NCI-H2171 (cell line): ENCODE measurements at places on chromosomes 16 and 17.

- no peak for DNase-seq
Observed at GRCh38 chr16:15950869-15951268, 1.5 kb downstream of the ABCC1 start.

DNA sequence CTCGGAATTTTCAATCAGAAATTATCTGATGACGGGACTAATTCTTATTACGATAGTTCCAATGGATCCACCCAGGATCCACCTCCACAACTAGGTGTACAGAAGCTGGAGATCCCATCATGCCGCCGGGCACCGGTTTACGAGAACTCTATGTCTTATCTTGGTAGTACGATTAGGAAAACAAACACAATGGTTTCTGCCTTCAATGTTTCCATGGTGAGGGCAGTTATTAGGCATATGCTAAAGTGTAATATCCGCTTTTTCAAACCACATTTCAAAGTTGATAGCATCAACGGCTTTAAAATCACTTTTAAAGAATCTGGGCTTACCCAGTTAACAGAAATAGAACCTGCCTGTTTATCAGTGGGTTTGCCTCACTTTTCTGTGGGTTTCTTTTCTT lies 705.7 kb downstream of the MAF start:
- DNase-seq: no peak

DNA sequence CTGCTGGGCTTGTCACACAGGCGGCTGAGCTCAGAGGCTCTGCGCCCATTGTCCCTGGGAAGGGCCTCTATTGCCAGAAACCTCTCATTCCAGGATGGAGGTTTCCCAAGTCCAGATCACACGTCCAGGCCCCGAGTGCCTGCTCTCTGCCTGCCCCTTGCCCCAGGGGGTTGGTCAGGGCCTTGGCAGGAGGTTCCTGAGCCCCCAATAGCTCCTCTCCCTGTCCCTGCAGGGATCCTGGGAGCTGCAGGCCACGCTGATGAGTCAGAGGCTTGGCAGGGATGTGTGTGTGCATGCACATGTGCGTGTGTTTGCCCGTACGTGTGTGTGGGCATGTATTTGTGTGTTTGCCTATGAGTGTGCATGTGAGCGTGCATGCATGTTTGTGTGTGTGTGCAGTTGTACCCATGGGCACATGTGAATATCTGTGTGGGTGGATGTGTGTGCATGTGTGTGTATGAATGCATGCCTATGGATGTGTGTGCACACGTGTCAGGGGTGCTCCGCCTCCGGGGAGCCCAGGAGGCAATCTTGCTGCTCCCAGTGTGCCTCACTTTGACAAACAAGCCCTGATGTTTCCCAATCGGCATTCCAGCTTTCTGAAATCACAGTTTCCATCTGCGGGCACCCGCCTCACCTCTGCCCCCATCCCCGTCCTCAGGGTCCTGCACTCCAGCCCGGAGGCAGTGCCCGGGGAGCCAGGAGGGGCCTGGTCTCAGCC lies 98.4 kb upstream of the GSE1 start:
- DNase-seq: no peak

DNA sequence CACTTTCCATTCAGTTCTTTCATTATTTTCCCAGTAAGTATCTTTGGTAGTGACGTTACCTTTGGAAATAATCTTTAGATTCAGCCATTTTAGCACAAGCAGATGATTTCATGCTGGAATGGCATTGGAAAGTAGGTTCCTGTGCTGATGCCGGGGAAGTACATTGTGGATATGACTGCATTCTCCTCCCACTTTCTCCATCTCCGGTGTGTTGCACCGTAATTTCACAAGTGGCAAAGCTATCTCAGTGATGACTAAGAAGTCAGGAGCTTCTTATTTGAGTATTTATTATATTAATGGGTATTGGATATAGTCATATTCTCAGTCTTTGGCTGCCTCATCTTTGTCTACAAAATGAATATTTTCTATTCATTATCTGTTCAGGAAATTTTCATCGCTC lies 69.8 kb downstream of the MRTFB start:
- no peak for DNase-seq

DNA sequence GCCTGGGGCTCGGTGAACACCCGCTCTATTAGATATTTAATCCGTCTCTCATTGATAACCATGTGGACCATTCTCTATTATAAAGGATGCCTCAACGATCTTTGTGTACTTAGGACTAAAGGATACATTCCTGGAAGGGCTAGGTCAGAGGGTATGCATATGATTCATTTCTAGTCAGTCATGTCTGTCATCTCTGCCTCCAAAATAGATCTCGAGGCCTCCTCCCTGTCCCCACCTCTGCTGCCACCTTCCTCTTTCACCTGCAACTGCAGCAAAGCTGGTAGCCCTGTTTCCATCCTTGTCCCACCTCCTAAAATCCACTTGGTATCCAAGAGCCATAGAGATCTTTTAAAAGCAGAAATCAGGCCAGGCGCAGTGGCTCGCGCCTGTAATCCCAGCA lies 121.5 kb downstream of the KATNIP start:
- no peak for DNase-seq

DNA sequence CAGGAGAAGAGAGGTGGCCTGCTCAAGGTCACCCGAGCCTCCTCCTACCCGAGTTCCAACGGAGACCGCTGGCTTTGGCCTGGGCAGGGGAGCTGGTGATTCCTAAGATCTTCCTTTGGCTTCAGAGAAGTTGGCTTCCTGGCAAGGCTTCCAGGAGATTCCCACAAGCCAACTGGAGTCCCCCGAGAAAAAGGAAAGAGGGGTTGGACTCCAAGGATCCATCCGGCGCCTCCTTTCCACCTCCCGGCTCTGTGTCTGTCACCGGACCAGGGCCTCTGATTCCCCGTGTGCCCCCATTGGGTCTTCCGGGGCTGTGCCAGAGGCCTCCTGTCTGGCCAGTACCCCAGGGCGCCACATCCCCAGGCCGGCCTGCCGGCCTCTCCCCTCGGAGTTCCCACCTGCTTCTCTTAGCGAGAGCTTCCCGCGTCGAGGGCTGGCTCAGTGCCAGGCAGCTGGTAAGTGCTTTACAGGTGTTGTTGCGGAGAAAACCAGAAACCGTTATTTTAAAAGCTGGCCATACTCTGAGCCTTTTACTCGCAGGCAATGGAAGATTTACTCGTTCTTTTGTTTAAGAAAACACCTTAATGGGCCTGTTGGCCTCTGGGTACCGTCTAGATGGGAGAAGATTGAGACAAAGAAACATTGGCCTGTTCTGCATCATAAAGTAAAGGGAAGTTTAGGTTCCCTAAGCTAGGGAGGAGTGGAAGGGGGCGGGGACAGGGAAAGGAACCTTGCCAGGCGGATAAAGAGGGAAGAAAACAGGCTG lies 258.4 kb upstream of the SDK2 start:
- peak; percentile 35 for DNase-seq

DNA sequence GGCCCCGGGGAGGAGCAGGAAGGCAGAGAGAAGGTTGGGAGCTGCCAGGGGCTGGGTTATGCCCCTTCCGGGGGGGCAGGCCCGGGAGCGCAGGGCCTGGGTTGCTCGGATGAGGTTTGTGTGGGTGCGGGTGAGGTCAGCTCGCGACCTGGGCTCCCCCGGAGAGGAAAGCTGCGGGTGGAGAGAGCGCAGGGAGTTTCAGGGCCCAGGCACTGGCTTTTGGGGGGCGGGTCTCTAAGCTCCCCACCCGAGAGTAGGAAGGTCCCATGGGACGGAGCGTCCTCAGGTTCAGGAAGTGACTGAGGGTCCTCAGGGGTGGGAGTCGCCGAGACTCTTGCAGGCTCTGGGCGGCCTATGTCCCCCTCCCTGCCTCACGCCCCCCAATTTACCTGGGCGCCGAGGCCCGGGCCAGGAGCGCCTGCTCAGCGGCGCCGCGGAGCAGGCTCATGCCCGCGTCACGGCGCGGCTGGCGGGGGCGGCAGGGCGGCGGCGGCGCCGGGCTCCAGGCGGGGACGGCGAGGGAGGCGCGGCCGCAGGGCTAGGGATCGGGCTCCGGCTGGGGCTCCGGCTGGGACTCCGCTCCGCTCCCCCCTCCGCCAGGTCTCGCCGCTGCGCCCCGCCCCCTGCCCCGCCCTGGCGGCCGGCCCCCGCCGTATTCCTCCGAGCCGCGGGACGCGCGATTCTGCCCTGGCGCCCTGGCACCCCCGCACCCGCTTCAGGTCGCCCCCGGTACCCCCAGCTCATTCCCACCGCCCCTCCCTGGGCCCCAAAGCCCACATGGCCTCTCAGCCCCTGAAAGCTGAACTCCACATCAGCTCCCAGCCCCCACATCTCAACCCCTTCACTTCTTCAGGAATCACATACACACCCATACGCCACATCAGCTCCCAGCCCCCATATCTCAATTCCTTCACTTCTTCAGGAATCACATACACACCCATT lies at the start of gene DOK4:
DOK4 (minus strand) TSS at position 578 of the 942 bp plus-strand sequence. CDS start 6,986 bp downstream, outside the sequence.
- DNase-seq: peak; percentile 73

- no peak for DNase-seq
Observed at GRCh38 chr16:6125483-6126259, 1028.1 kb upstream of the EEF2KMT start.

GRCh38 chr17:53722407-53722806 lies 100.3 kb upstream of the KIF2B start:
- no peak for DNase-seq

- no peak for DNase-seq
Observed at GRCh38 chr16:88057656-88058055, 106.4 kb downstream of the BANP start.

GRCh38 chr17:49494986-49495841 lies at the start of gene NGFR:
NGFR (plus strand) TSS chr17:49495293; CDS start chr17:49495418, 125 bp downstream.
- peak; percentile 52 for DNase-seq

DNA sequence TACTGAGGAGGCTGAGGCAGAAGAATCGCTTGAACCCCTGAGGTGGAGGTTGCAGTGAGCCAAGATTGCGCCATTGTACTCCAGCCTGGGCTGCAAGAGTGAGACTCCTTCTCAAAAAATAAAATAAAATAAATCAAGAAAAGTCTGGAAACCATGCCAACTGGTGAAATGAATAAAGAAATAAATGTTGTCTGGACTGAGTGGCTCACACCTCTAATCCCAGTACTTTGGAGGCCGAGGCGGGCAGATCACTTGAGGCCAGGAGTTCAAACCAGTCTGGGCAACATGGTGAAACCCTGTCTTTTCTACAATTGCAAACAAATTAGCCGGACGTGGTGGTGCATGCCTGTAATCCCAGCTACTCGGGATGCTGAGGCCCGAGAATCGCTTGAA lies 744 bp upstream of the LRRC37A3 start:
- no peak for DNase-seq

DNA sequence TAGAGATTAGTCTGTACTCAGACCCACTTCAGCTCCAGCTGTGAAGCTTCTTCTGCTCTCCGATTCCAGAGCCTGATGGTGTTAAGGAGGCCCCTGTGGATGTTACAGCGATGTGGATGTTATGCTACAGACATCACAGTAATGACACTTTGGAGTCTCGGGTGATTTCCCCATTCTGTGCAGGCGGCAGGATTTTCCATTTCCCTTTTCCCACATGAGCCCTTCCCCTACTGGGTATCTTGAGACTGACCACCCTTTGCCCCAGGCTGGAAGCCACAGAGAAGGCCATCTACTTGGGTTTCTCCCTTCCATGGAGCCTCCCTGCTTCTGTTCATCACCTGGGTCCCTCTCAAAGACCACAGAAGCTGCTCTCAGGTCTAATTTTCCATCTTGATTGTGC lies 78.3 kb downstream of the KCNJ12 start:
- no peak for DNase-seq

GRCh38 chr17:70709596-70709995 lies 540.3 kb downstream of the KCNJ2 start:
- no peak for DNase-seq

- DNase-seq: peak; percentile 45
Observed at GRCh38 chr17:64377769-64378282, 12.8 kb downstream of the PECAM1 start.

GRCh38 chr16:4233431-4233830 lies 8.4 kb downstream of the SRL start:
- no peak for DNase-seq

DNA sequence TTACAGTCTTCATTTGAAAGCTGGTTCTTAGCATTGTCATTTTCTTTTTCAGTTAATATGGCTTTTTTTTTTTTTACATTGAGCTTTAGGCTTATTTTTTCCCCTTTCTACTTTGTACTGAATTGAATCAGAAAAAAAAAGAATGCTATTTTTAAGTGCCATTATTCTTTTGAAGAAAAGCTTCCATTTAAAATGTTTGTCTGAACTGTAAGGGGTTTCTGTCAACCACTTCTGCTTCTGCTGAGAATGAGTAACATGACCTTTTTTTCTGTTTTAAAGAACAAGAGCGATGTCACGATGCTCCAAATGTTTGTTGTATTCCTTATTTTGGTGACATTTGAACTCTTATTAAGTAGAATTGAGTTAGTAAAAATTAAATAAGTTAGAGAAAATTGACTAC lies 50.0 kb downstream of the MRTFB start:
- no peak for DNase-seq

- DNase-seq: no peak
Observed at GRCh38 chr16:58692450-58692849, 7.9 kb upstream of the SLC38A7 start.
